ENCODE measurements at places on chromosomes 2 and 18. TPM values are rescaled to one million over a fixed set of nuclear protein-coding genes. Genes with fewer than 3 reads are reported as not detected.
A peak's percentile ranks its signal among the peaks of the same experiment; 100 is the strongest.

- no peak for DNase-seq
Observed at GRCh38 chr2:36801088-36801487, 104.6 kb downstream of the VIT start.

Gene DTNA
- 20.8 TPM for polyA plus RNA-seq

- DNase-seq: no peak
Observed at GRCh38 chr18:36702401-36703013, 126.3 kb downstream of the TPGS2 start.

Gene DYNAP
- polyA plus RNA-seq: not detected

Gene OLA1
- 99.6 TPM for polyA plus RNA-seq

Gene SRD5A2
- polyA plus RNA-seq: 0.11 TPM

GRCh38 chr18:64244571-64244970, 95.7 kb upstream of the LINC00305 start:
- no peak for DNase-seq

- no peak for DNase-seq
Observed at GRCh38 chr2:68706637-68707036, 28.0 kb upstream of the ARHGAP25 start.

DNA sequence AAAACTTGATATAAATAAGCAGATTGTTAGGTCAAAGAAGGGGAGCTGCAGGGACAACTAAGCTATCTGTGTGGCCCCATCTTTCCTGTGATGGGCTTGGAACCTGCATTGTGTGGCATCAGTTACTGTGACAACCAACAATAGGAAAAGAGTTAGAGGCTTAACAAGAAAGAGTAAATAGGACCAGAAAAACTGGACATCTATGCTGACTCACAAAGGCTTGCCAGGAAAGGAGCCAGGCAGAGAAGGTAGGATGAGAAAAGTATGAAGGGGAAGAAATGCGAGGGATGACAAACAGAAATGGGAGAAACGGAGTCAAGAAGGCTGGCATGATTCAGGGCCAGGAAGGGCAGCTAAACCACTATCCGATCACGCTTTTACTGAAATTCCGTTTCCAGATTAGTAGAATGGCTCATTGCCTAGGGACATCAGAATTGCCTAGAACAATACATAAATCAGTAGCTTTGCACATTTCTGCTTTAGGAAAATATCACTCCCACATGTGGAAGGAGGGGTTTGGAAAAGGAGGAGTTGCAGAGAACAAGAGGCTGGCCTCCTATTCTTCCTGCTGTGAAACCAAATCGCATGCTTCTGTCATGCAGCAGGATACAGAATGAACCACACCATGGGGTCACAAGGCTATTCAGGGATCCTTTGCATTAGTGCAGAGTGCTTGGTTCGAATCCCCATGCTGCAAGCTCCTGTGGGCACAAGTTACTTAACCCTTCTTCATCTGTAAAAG, 7.3 kb downstream of the PLA2R1 start:
- no peak for DNase-seq

DNA sequence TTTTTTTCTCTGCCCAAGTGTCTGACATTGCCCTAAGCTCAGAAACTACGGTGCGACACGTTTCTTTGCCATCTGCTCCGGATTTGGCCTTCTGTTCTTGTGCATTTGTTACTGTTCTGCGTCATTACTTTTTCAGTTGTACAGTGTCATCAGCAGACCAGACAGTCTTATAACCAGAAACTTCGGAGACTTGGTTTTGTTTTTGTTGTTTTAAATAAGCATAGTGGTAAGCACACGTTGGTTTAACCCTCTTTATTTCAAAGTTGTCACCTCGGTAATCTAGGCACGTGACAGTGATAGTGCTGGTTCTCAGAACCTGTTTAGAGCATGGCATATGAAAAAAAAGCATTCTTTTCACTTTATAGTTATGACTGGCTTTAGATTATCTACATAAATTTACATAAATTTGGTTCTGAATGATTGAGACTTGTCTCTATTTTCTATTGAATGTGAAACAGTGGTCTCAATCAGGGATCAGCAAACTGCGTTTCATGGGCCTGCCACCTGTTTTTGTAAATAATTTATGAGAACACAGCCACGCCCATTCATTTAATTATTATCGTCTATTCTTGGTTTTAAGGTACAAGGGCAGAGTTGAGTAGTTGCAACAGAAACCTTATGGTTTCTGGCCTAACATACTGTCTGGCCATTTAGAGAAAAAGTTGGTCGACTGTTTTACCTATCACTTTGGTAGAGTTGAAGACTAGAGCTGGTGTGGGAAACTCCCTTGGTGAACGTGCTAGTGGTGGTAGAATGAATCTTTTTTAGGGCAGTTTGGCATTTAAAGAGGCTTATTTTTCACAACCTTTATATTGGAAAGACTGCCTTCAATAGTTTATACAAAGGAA, 106.5 kb downstream of the ZNF532 start:
- no peak for DNase-seq

- no peak for DNase-seq
Observed at GRCh38 chr2:201955231-201955630, 78.4 kb upstream of the FZD7 start.

Gene MC4R
- polyA plus RNA-seq: 0.44 TPM

Gene EVX2
- not detected for polyA plus RNA-seq

Gene MYO5B
- polyA plus RNA-seq: 6.2 TPM

DNA sequence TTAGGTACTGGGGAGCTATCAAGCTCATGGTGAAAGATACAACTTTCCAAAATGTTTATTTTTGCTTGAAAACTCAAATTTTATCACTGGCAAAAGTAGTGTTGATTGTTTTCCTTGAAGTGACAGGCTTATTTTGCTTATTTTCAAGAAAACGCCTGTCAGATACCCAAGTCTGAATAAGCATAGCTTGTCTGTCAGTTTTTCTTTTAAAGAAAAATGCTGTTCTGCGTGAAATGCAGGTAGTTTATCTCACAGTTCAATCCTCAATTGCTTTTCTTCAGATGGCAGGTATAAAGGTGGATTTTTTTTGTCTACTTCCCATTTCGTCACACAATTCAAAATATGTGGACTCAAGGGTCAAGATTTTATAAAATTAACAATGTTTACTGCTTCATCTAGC, 102.6 kb upstream of the SLC38A11 start:
- DNase-seq: no peak

GRCh38 chr2:142876423-142876822, 1.0 kb upstream of the KYNU start:
- no peak for DNase-seq

DNA sequence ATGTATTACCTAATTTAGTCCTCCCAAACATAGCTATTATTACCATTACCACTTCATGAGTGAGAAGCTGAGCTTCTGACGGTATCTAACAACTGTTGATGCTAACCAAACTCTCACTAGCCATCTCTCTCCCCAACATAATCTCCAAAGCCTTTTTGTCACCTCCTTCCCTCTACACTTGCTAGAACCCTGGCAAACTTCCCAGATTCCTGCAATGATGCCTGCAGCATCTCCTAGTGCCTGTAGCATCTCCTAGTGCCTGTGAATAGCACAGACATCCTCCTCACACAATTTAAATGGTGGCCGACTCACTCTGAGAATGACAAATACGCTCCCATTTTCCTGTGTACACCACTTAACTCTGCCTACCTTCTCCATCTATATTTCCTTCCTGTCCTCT, 126.7 kb downstream of the STK39 start:
- DNase-seq: no peak

DNA sequence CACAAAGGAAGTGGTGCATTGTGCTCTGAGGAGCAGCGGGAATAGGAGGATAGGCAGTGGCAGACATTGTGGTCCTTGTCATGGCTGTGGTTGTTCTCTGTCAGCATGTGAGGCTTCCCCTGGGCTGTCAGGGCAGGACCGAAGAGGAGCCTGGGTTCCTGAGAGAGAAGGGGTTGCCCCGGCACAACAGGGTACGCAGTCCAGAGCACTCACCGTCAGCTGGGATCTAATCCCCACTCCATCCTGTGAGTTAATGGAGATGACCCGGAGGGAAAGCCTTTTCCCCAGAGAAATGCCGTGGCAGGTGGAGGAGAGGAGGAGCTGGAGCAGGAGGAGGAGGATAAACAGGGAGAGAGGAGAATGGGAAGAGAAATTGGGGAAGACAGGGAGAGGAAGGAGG, 396.7 kb upstream of the HS6ST1 start:
- DNase-seq: no peak

DNA sequence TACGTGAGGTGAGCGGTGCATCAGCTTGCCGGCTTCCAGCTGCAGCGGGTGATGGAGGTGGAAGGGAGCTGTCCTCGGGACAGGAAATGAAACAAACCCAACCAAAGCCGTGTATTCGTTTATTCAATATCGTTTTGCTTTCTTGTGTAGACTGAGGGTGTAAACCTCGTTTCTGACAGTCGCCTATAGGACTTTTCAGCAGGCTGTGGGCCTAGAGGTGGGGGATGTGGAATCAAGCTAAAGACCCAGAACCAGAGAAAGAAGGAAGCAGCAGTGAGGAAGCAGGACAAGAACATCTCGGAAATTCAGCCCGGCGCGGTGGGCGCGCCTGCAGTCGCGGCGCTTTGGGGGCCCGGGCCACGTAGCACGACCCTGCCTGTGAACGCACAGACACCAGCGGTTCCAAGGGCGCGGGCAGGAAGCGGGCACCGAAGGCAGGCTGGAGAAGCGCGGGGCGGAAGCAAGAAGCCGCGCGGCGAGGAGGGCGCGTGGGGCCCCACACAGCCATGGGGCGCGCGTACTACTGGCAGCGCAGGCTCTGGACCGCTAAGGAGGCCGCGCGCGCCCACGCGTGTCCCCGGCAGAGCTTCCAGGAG, 755 bp upstream of the ATP9B start:
- DNase-seq: peak; percentile 29

GRCh38 chr2:20622731-20623130, 28.2 kb downstream of the HS1BP3 start:
- no peak for DNase-seq

DNA sequence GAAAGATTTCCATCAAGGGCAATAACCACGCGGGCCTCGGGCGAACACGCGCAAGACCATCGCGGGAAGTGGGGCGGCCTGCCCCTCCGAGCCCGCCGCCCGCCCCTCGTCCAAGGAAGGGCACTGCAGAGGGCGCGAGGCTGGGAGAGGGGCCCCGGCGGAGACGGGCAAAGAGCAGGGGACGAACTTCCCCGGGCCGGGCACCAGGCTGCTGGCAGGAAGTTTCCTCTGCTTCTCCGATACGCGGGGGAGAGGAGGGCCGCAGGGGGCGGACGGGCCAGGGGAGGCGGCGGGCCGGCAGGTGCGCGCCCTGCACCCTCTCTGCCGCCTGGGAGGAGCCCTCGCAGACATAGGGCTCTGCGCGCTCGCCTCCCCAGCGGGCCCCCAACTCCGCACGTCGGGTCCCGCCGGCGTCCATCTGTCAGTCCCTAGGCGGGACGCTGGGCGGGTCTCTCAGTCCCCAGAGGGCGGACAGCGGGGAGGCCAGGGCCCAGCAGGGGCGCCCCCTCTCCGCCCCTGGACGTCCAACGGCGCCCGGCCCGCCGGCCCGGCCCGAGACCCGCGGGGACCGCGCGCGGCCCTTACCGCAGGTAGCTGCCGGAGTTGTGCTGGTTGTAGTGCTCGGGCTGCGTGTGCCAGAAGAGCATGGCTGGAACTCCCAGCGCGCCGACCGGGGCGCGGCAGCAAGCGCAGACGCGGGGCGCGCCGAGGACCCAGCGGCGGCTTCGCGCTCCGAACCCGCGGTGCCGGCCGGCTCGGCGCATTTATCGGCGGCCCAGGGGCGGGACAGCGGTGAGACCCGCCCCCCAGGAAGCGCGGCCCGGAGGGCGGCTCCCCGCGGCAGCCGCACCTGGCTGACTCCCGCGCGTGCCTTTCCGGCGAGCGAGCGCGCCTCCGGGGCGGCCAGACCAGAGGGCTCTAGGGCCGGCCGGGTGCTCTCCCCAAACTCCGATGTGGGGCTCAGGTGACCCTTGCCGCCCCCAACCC, at the start of gene TFCP2L1:
Gene TFCP2L1, minus strand, starts transcription at position 740 of the 987 bp plus-strand sequence. Its CDS starts 93 bp downstream, at position 647.
- no peak for DNase-seq

Gene NT5C1B
- 0.66 TPM for polyA plus RNA-seq

Gene PTPRM
- 97.1 TPM for polyA plus RNA-seq

DNA sequence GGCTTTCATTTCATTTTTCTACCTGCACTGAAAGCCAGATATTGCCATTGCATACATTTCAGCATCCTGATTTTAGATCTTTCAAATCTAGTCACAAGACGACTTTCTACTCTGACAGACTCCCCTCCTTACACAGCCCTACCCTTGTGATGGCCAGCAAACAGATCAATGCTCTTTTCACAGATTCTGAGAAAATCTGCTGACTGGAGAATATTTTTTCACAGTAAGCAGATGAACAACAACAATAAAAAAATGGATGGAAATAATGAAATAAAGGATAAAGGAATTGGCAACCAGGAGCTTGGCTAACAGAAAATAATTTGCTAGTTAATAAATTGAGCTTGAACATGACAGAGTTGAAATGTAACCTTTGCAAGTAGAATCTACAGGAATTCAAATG, 527.2 kb downstream of the IRS1 start:
- no peak for DNase-seq

- no peak for DNase-seq
Observed at GRCh38 chr2:109260886-109261700, 132.1 kb downstream of the SH3RF3 start.

Gene HOXD8
- 245 TPM for polyA plus RNA-seq

Gene KCNK3
- polyA plus RNA-seq: 1.4 TPM

GRCh38 chr18:33870059-33870458, 292.0 kb downstream of the ASXL3 start:
- no peak for DNase-seq

DNA sequence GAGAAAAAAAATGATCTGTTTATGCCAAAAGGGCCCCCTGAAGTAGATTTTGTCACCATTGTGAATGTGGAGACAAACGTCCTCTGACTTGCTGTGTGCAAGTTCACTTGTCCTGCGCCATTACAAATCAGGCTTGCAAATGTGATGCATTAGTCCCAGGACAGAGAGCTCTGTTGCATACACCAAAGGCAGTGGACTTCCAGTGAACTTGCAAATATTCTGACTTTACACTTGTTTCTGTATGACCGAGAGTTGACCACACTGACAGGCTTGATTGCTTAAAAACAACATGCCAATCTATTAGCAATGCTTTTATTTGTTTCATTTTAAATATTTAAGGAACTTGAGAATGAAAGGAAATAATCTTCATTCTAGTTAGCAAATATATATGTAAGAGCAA, 293.2 kb downstream of the PLCL1 start:
- no peak for DNase-seq

Gene POTEC
- not detected for polyA plus RNA-seq

GRCh38 chr2:234677758-234678538, 181.1 kb upstream of the ARL4C start:
- DNase-seq: no peak

DNA sequence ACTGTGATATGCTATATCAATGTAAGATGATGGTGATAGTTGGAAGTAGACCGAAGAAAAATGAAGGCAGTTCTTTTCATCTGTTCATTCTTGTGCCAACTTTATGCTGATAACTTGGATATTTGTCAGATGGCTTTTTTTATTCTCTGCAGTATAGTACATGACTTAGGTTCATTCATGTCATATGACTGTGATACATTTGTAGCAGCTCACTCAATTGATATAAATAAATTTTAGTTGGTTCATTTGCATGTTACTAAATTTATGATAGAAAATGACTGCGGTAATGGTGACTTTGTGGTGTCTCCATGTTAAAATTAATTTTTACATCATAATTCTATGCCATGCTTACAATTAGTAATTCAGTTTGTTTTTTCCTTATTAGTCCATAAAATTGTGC, 7.1 kb downstream of the UBXN2A start:
- DNase-seq: no peak
